ENCODE measurements at places on chromosomes 6 and 20. TPM values are rescaled to one million over a fixed set of nuclear protein-coding genes. Genes with fewer than 3 reads are reported as not detected.

HLA-DPA1 gene
- 8.9 TPM for total RNA-seq

CTAGE9 gene
- not detected for total RNA-seq

EYA2 gene
- total RNA-seq, result not detected

SOX18 gene
- total RNA-seq, result 0.11 TPM

BACH2 gene
- total RNA-seq, result 0.30 TPM

BPIFA1 gene
- not detected for total RNA-seq

MICB gene
- not detected for total RNA-seq

ZNF165 gene
- 0.43 TPM for total RNA-seq

CDK5RAP1 gene
- 33.5 TPM for total RNA-seq

RGS17 gene
- total RNA-seq, result 9.0 TPM

SEL1L2 gene
- not detected for total RNA-seq

RFX6 gene
- total RNA-seq, result not detected

ACTL10 gene
- total RNA-seq, result 0.06 TPM

SLC35D3 gene
- total RNA-seq, result 0.07 TPM

PLEKHG1 gene
- total RNA-seq, result 0.63 TPM

OPRL1 gene
- 0.33 TPM for total RNA-seq

SLC17A9 gene
- total RNA-seq, result not detected

MYB gene
- 0.40 TPM for total RNA-seq

SLC17A2 gene
- total RNA-seq, result not detected

RRAGD gene
- 5.3 TPM for total RNA-seq

ADGB gene
- total RNA-seq, result not detected

MMUT gene
- total RNA-seq, result 7.2 TPM

PSORS1C2 gene
- total RNA-seq, result not detected

ARMH2 gene
- not detected for total RNA-seq

TTPAL gene
- total RNA-seq, result 7.6 TPM

SPTLC3 gene
- total RNA-seq, result 6.5 TPM

CRISP2 gene
- not detected for total RNA-seq

CST2 gene
- total RNA-seq, result not detected

PTPRA gene
- 36.5 TPM for total RNA-seq

GNAS gene
- total RNA-seq, result 363 TPM

MARCKS gene
- not detected for total RNA-seq

KCNK16 gene
- not detected for total RNA-seq

SLC52A3 gene
- total RNA-seq, result not detected

WFDC2 gene
- total RNA-seq, result not detected

PXDC1 gene
- 27.6 TPM for total RNA-seq

RTN4IP1 gene
- total RNA-seq, result 11.3 TPM

ATP6V1G2 gene
- total RNA-seq, result 2.1 TPM

SLPI gene
- total RNA-seq, result not detected

CAGE1 gene
- 0.03 TPM for total RNA-seq

PPP1R3G gene
- total RNA-seq, result not detected

LZTS3 gene
- 4.5 TPM for total RNA-seq

ZSCAN23 gene
- 0.84 TPM for total RNA-seq

LY86 gene
- total RNA-seq, result not detected

ID4 gene
- total RNA-seq, result 0.55 TPM

SPATA25 gene
- total RNA-seq, result 0.34 TPM

CFAP61 gene
- 0.35 TPM for total RNA-seq

NRSN1 gene
- not detected for total RNA-seq

TFAP2C gene
- 11.7 TPM for total RNA-seq

XKR7 gene
- total RNA-seq, result not detected

DOK5 gene
- total RNA-seq, result 0.31 TPM

KCNG1 gene
- 65.0 TPM for total RNA-seq

HLA-DRA gene
- total RNA-seq, result 0.61 TPM

HSPA12B gene
- total RNA-seq, result not detected

COX4I2 gene
- total RNA-seq, result not detected

GRIK2 gene
- not detected for total RNA-seq

PRKN gene
- not detected for total RNA-seq
